ENCODE measurements at places on chromosomes 7 and 10.
A peak's percentile ranks its signal among the peaks of the same experiment; 100 is the strongest.

- DNase-seq, result peak; percentile 3
These were observed 596.9 kb upstream of the PCDH15 start for GRCh38 chr10:55397777-55398496.

DNA sequence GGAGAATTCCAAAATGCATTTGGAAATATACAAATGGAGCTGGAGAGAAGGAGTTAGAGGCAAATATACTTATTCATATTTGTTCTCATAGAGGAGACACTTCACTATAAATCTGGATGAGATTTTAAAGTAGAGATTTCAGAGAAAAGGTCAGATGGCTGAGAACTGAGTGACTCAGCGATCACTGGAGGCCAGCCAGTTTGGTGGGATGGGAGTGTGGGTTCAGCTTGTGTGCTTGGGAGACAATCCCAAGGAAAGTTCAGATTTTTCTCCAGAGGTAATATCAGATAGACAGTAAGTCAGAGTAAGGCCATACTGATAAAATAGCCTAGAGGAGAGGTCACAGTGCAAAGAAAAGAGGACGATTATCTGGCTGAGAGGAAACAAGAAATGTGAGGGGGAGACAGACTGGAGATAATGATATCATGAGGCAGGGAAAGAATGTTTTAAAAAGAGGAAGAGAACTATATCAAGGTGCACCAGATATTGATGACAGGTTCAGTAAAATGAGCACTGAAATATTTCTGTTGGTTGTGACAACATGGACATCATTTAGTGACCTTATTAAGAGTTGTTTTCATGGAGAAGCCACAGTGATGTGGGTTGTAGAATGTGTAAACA is 67.0 kb downstream of the MDFIC start:
- DNase-seq, result peak; percentile 63

GRCh38 chr7:150974468-150975391 is 3.4 kb downstream of the KCNH2 start:
- peak; percentile 50 for DNase-seq

GRCh38 chr10:109866168-109866994 is 56.9 kb downstream of the XPNPEP1 start:
- peak; percentile 23 for DNase-seq

DNA sequence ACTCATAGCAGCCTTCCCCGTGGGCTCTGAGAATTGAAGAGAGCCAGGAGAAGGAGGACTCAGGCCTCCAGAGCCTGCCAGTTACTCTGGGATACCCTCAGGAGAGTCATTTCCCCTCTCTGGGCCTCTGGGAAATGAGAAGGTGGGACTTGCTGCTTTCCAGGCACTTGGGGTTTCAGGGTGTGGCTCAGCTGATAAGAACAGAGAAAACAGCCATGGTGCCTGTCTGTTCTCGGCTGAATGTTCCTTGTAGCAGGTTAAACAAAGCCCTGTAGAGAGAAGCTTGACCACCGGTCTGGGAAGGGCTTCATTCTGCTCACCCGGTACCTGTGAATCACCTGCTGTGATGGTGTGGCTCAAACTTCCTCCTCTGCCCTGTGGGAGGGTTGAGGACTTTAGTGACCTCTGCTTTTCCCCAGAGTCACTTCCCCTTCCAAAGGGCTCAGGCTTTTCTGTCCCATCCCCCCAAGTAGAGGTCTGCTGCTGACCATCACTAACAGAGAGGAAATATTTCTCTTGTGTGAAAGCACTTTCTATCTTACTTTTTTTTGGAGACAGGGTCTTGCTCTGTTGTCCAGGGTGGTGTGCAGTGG is 212.4 kb upstream of the GALNT17 start:
- no peak for DNase-seq

GRCh38 chr10:129505500-129506075 is 38.5 kb downstream of the MGMT start:
- DNase-seq, result no peak

- no peak for DNase-seq
These were observed 10.8 kb upstream of the MYL7 start for GRCh38 chr7:44151956-44152355.

DNA sequence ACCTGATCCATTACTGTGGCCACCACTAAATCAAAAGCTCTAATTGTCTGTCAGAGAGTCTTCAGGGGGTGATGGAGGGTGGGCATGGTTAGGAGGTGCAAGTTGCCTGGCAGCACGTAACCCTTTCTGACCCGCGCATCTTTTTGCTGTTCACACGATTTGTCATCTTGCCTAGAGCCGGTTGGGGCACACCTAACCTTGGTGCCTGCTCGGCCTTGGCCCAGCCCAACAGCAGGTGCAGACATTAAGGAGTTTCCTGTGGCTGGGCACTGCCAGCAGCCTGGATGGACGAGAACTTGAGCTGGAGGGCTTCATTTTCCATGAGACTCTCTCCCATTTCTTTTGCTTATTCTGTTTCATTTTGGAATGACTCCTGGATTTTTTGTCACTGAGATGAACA is 41.0 kb upstream of the PTF1A start:
- no peak for DNase-seq

DNA sequence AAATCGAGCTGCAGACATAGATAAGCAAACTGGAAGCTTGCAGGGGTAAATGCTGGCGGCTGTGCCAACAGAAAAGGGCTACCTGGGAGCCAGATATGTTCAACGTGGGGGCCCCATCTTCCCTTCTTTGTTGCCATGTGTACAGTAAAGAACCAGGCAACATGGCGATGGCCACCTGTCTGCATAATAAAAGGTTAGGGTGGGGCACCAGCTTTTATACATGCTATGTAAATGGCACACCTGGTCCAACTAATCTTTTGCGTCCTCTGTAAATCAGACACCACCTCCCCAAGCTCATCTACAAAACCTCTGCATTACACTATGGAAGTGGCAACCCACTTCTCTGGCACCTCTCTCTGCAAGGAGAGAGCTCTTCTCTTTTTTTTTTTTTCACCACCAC is 13.9 kb downstream of the BUD31 start:
- DNase-seq, result no peak

DNA sequence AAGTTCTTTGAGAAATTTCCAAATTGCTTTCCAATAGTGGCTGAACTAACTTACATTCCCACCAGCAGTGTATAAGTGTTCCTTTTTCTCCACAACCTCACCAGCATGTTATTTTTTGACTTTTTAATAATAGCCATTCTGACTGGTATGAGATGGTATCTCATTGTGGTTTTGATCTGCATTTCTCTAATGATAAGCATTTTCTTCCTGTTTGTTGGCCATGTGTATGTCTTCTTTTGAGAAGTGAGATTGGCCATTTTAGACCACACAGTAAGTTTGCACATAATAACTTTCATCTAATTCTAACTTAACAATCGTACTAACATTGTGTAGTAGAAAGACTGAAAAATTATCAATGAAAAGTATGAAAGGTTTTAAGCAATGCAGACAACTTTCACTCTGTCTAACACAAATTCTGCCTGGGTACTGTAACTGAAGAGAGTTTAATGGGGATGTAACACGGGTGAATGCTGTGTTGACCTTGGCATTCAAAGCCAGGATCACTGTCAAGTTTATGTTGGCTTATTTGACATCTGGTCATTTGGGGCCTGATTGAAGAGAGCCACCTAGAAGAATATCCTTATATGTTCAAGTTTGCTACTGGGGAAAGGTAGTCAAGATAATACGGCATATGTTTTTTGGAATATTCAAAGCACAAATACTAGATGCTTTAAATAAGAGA is 50.4 kb downstream of the FAM171A1 start:
- no peak for DNase-seq

DNA sequence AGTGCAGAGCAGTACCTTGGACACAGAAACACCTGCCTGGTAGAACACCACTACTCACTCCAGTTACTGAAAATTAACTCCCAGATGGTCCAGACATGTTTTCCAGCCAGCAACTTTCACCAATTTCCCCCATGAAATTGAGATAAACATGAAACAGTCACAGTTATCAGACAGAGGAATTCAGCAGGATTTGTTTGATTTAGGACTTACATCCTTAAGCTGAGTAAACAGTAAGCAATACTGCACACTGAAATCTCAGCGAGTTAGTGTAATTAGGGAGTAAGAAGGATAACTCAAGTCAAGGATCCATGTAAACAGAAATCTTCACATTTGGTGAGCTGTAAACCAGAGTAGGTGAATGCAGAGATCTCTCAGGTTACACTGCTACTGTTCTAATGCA is 353.5 kb downstream of the ELMO1 start:
- peak; percentile 27 for DNase-seq

DNA sequence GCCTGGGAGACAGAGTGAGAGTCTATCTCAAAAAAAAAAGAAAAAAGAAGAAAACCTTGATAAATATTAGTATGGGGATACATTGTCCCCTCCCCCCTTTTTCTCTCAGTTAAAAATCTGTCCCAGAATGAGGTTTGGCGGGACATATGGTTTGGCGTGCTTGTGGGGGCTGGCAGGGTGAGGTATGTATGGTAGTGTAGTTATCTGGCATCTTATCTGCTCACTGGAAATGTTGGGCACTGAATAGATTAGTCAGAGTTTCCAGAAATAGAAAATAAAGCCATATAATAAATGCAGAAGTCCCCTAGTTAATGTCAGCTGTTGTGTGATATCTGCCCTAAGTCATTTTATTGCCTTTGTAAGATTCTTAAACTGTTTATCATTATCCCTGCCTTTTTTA is 397.5 kb upstream of the GALNT17 start:
- no peak for DNase-seq

GRCh38 chr7:150719436-150719835 is 3.0 kb downstream of the GIMAP1 start:
- no peak for DNase-seq

DNA sequence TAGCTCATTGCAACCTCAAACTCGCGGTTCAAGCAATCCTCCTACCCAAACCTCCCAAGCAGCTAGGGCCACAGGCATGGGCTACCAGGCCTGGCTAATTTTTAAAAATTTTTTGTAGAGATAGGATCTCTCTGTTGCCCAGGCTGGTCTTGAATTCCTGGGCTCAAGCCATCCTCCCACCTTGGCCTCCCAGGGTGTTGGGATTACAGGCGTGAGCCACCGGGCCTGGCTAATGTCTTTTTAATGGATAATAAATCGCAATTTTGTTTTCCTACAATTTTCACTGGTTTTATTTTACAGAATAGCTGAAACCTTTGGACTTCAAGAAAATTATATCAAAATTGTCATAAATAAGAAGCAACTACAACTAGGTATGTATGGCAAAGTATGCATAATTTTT is 10.9 kb downstream of the NUB1 start:
- no peak for DNase-seq

All from mesenchymal stem cell (in vitro differentiated cells and primary cell).